ENCODE measurements at places on chromosomes 5 and 9.

GRCh38 chr5:135137146-135137915 lies 103.3 kb upstream of the PITX1 start:
- DNase-seq, result no peak

- no peak for DNase-seq
Measured at GRCh38 chr5:61731946-61732314, 399.9 kb downstream of the ZSWIM6 start.

- DNase-seq, result no peak
Measured at GRCh38 chr5:138884554-138884953, 9.4 kb upstream of the LRRTM2 start.

GRCh38 chr9:33144551-33144950 lies 22.6 kb downstream of the B4GALT1 start:
- DNase-seq, result no peak

DNA sequence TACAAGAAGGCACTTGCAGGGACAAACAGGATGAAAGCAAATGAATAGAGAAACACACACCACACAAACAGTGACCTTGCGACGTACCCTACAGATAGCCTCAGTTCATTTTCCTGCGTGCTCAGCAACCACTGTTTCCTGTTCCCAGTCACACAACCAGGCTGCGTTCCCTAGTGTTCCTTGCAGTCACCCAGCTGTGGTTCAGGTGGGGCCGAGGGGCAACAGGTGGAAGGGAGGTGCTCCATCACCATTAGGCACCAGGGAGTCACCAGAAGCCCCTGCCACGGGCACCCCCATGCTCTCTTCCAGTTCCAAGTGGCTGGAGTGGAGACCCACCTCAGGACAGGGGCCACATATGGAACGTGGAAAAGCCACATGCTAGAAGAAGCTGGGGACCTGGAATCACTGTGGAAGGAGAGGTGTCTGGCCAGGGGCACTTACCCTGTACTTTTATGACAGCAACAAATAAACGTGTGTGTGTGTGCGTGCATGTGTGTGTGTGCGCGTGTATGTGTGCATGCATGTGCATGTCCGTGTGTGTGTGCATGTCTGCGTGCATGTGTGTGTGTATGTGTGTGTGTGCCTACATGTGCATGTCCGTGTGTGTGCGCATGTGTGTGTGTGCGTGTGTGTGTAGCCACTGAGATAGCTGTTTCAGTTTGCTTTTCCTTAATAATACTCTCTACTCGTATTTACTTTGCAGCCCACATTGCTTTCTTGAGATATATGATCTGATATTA lies 18.8 kb upstream of the FCN2 start:
- DNase-seq, result no peak
